ENCODE measurements at places on chromosomes 5 and 9.

DNA sequence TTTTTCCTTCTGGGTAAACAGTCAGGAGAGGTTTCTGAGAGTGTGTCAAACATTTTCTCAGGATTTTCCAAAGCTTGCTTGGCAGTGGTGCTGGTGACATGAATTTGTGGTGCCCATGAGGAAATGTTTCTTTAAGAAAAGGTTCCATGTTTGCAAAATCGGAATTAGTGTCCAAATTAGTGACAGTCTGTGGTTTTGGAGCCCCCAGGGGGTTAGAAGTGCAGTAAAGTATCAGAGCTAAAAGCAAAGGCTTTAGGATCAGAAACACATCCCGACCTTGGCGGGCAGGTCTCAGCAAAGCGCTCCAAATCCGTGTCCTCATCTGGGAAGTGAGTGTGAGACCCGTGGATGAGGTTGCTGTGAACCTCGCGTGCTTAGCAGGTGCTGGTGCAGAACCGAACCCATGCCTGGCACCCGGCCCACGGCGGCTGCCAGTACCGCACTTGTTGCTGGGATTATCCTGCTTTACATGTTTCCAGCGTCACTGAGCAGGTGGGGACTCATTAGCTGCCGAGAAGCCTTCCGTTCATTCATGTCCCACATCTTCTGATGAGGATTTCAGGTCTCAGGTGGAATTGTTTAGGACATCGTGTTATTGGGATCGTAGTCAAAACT is 70.8 kb upstream of the COL5A1 start:
- no peak for DNase-seq

DNA sequence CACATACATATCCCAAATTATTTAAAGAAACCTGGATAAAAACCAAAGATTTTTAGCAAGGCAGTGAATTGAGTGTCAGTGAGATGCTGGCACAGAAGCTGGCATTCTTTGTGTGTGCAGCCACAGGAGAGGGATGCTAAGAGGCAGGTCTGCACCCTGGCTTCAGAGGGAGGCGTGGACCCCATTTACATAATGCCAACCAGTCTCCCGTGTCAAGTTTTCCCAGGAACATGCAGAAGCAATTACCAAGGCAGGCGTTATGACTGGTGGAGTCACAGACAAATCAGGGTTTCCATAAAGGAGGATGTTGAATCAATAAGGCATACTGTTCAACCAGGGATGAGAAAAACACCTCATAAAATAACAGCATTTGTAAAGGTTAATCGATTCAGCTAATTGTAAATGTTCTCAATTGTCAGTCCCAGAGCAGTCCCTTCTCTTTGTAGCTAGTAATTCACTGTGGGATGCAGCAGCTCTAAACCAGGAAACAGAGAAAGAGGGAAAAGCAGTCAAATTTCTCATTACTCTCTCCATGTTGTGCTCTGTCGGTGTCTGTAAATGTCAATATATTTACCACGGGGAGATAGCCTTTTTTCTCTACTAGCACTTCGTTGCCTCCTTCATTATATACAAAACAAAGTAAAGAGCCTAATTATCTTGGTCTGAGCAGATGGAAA is 452.4 kb upstream of the GRAMD2B start:
- DNase-seq, result no peak

DNA sequence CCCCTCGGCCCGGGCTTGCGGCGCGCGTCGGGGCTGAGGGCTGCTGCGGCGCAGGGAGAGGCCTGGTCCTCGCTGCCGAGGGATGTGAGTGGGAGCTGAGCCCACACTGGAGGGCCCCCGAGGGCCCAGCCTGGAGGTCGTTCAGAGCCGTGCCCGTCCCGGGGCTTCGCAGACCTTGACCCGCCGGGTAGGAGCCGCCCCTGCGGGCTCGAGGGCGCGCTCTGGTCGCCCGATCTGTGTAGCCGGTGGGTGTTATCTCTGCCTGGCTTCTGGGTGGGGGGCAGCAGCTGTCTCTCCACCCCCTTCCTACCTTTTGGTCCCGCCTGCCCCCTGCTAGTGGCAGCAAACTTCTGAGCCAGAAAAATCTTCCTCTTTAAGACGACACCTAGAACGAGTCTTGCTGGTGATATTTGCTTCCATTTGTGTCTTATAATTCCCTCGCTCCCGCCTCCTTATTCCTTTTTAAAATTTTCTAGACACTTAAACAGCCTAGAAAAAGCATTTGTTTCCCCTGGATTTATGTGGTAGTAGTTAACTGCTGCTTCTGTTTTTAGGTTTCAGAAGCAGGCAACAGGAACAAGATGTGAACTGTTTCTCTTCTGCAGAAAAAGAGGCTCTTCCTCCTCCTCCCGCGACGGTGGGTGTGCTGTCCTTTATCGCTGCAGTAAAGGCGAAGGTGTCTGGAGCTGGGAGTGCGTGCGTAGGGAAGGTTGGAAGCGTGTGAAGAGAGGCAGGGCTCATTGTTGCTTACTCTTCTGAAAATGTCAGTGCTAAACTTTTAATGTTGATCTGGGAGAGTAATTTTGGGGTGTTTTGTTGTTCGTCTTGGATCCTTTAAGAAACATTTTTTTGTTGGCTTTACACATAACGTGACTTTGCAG is 554 bp downstream of the JAK2 start:
- DNase-seq, result no peak

GRCh38 chr9:108620767-108621166 is 235.0 kb downstream of the ACTL7B start:
- DNase-seq, result no peak

- no peak for DNase-seq
Measured at GRCh38 chr9:20041697-20042081, 252.9 kb upstream of the SLC24A2 start.

DNA sequence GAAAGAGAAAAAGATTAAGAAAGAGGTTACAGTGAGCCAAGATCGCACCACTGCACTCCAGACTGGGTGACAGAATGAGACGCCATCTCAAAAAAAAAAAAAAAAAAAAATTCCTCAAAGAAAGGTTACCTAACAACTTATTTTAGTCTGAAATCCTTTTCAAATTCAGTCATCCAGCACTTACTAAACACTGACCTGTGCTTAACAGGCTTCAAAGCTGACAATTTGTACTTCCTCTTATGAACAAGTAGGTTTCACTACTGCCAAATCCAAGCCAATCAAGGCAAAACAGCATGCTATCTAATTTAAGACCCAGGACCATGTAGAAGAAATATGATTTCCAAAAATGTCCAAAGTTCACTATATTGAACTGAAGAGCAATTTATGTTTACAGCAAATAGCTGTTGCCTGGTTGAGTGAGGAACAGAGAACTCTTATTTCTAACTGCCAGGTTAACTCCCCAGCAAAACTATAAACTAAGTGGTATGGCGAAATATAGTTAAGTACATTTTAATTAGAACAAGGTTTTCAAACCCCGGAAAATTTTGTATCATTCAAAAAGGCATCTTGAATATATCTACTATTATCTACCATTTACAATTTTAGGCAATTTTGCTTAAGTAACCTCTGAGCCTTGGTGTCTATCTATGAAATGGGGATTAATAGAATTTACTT is 13.4 kb downstream of the PWWP2A start:
- DNase-seq, result no peak

DNA sequence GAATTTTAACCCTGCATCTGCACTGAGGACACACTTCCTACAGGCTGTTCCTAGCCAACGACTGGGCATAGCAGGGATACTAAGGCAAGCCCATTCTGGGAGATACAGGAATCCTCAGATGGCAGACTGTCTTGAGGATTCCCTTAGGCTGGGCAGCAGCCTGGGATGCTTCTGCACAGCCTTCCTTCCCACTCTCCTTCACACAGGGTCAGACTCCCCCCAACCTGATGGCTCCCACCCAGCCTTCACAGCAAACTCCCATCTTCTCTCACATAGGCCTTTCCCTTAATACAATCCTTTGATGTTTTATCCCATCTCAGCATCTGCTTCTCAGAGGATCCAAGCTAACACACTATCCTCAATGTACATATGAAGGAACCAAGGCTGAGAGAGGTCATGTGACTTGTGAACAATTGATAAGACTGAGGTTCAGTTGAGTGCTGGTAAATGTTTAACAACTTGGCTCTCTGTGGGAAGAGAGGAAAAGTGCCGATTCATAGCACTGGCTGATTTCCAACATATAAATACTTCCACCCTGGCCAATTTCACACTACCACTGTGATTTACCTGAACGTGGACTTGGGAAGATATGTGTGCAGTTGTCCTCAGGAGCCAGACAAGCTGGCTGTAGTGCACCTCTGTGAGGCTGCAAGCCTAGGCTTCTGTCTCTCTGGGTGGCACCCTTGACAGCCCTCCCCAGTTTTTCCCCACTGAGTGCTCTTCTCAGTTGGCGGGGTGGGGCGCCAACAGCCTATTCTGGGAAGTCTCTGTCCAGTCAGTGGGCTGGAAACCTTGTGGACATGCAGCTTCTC is 120.2 kb upstream of the TRIM32 start:
- no peak for DNase-seq

- DNase-seq, result no peak
Measured at GRCh38 chr5:144361406-144361805, 190.7 kb downstream of the KCTD16 start.

- no peak for DNase-seq
Measured at GRCh38 chr9:84339503-84339902, 1.1 kb downstream of the SLC28A3 start.

DNA sequence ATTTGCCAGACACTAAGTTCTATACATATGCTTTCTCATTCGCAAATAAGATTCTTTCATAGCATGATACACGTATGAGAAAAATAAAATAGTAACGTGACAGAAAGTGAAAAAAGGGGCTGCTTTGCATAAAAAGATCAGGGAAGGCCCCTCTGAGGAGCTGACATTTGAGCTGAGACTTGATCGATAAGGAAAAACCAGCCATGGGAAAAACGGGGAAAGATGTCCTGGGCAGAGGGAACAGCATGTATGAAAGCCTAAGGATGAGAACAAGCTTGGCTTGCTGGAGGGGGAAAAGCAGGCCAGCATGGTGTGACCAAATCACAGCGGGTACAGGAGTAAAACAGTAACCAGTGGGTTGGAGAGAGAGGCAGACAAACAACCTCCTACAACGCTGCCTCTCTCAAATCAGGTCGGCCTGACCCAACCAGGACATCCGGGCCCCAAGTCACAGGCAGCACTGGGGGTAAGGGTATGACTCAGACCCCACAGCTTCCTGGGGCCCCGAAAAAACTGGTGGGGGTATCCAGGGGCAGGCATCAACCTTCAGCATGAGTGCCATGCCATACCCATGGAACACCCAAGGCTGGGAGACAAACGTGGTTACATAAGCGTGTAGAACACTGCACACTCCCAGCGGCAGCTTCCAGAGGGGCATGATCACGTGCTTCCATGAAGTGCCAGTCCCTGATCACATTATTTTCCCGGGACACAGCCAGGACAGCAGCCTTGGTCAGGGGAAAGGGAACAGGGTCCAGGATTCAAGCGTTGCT is 2.2 kb downstream of the TNIP1 start:
- no peak for DNase-seq

GRCh38 chr5:36478646-36479317 is 127.6 kb upstream of the SLC1A3 start:
- no peak for DNase-seq

DNA sequence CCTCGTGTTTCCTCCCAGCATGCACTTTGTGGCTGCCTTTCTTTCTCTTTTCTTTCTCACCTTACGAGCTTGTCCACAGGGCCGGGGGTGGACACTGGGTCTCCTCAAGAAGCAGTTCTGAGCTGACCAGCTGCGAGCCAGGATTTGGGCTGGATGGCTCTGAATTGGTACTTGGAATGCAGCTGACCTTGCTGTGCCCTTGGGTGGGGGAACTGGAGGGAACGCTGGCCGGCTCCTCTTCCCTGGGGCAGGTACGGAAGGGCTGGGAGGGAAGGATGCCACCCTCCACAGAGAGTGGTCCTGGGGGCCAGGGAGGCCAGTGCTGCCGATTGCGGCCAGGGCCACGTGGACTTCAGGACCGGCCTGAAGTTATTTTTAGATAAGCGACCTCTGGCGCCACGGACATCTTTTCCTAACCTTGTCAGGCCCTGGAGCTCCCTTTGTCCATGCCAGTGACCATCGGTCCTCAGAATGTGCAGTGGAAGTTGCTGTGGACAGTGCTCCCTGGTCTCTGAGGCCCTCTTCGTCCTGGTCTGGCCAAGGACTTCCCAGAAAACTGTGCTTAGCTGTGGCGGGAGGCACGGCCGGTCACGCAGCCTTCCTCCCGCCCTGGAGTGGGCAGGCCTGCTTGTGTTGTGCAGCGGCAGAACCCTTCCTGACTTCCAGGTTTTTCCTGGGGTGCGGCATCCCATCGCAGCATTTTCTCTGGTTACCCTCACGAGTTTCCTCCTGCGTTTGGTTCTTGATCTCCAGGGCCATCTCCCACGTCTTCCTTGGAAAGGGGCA is 13.5 kb upstream of the AHRR start:
- no peak for DNase-seq

DNA sequence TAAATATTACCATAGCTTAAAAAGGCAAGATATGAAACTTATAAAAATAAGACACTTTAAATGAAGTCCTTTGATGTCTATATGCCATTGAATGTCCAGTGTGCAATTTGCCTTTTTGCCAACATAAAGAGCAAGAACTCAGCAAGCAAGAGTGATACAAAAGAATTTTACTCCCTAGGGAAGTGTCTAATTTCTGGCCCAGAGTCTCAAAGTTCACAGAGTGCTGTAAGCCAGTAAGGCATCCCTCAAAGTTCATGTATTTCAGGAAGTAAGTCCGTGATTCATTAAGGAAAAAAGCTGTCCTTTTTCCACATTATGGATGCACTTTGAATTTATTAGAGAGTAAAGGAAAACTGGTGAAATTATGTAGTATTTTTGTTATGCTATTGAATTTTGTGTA is 185.2 kb downstream of the CCDC171 start:
- DNase-seq, result peak; percentile 49

GRCh38 chr5:144122641-144123040 is 47.8 kb downstream of the YIPF5 start:
- DNase-seq, result no peak

DNA sequence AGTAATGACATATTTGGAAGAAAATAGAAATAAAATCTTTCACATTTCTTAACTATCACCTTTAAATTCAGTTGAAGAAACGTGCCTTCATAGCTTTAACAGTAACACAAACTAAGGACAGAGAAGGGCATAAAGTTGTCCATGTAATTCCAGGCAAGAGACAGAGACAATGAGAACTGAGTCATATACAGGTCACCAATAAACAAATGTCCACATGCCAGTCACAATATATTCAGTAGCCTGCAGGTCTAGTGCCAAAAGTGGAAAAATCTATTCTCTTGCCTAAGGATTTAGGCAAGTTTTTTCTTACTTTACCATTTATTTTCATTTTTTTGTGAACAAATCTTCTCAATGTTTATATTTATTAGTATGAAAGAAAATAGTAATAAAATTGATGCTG is 1711.5 kb upstream of the NUDT12 start:
- no peak for DNase-seq

DNA sequence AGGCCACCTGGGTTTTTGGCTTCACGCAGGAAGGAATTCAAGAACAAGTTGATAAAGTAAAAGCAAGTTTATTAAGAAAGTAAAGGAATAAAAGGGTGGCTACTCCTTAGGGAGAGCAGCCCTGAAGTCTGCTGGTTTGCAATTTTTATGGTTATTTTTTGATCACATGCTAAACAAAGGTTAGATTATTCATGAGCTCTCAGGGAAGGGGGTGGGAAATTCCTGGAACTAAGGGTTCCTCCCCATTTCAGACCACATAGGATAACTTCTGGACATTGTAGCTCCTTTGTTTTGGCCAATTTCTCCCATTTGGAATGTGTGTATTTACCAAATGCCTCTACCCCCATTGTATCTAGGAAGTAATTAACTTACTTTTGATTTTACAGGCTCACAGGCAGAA is 63.9 kb upstream of the SYK start:
- no peak for DNase-seq

- no peak for DNase-seq
Measured at GRCh38 chr5:80348171-80348570, 28.4 kb downstream of the SPZ1 start.
